ENCODE measurements at places on chromosomes 7 and 10.
A peak's percentile ranks its signal among the peaks of the same experiment; 100 is the strongest.

DNA sequence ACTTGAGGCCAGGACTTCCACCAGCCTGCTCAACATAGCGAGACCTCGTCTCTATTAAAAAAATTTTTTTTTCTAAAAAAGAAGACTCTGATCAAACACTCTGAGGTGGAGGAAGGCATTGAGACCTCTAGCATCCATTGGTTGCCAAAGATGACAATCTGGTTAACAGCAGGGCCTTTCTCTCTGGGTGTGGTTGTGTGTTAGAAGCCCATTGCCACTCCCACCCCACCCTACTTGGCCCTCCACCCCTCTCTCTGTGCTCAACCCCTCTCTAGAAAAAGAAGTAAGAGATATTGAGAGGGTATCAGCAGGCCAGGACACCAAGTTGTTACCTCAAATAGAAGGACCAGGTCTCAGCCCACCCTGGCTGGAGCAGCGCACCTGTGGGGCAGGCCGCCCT is 57.4 kb upstream of the MXI1 start:
- no peak for DNase-seq

GRCh38 chr10:21048068-21048467 is 151.0 kb upstream of the NEBL start:
- no peak for DNase-seq

DNA sequence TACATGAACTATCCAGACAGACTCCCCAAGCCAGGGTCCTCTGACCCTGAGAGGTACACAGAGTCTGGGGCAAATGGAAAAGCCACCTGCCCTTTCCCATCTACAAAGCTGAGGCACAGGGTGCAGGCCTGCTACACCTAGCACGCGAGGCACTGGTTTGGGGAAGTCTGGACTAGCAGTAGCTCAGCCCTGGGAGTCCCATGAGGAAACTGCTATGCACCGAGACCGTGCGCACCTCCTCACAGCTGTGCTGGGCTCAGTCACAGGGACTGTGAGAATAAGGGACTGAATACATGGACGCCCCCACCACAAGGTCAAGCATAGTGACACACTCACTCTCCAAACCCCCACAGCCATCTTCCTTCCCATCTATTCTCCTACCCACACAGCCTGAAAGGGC is 8.2 kb downstream of the MAT1A start:
- no peak for DNase-seq

DNA sequence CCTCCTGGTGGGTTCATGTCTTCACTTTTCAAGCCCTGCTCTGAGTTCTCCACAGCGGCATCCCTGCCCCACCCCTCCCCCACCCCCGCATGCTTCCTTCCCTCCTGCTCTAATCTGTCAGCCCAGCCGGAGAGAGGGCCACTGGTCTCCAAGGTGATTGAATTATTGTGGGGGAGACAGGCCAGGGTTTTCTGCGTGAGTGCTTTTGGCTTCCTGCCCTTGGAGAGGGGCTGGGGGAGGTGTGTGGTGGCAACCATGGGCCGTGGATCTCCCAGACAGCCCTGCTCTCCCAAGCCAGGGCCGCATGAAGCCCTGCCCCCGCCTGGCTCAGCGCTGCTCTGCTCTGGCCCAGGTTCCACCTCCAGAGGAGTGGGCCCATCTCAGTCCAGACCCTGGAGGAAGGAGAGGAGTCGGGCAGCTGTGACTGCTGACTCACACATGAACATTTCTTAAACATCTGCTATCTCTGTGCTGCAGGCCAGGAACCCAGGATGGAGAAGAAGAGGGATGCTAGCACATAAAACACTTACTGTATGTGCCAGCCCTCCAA is 109.9 kb downstream of the ZMIZ1 start:
- DNase-seq: no peak

DNA sequence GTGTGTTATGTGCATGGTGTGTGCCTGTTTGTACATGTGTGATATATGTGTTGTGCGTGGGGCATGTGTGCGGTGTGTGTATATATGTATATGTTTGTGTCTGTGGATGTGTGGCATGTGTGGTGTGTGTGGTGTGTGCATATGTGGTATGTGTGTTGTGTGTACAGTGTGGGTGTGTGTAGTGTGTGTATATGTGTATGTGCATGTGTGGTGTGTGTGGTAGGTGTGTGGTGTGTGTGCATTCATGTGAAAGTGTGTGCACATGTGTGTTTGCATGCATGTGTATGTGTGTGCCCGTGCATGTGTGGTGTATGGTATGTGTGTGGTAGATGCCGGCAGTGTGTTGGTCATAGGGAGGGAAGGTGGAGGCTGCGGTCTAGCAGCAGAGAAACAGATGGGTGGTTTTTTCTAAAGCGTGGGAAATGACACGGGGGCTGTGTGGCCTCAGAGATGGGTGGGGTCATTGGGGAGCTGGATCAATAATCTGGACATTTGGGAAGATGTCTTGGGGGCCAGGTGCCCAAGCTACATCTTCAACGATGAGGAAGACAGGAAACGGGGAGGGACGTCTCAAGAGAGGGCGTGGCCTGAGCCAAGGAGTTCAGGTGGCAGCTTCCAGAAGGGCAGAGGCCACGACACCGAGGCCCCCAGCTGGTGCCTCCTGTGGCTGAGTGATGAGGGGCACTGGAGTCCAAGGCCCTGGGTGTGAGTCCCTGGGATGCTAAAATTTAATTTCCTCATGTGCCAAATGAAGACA is 481.3 kb downstream of the DNAJB6 start:
- DNase-seq: no peak

DNA sequence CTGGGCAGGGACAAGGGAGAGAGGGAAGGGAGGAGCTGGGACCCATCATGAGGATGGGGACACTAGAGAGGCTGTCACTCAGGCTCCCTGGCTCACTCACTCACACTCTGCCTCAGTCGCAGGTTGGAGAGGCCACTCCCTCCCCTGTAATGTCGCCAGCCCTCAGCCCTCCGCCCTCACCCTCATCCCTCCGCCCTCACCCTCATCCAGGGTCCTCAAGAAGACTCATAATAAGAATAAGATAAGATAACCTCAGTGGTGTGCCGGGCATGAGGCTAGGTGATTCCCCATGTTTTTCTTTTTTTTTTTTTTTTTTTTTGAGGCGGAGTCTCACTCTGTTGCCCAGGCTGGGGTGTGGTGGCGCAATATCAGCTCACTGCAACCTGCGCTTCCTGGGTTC is 92.2 kb downstream of the GTF2IRD1 start:
- no peak for DNase-seq

DNA sequence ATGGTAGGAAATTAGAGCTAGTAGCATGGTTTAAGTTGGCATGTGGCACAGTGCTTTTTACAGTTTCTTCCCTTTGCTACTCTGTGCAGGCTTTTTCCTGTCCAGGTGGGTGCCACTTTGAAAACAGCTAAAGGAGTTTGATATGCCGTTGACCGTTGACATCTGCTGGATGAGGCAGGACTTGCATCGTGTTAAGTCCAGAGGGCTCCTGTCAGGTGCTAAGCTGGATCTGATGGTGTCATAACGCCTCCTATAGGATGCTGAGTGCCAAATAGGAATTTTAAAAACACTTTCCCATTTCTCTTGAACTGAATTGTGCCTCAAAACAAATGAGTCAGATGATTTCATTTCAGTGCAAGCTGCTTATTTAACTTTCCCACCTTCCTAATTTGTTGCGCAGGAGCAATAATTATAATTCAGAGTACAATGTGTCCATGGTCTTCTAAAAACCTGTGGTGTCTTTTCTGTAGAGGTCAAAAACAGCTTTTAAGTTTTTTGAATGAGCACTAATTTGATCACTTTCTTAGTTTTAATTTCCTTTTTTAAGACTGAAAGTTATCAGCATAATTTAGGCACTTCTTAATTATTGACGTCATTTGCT is 178.3 kb downstream of the CDCA7L start:
- DNase-seq: peak; percentile 93

GRCh38 chr10:15163253-15163828 is 5.2 kb downstream of the NMT2 start:
- DNase-seq: no peak

- no peak for DNase-seq
These were observed 40.5 kb downstream of the NRBF2 start for GRCh38 chr10:63173468-63174232.

DNA sequence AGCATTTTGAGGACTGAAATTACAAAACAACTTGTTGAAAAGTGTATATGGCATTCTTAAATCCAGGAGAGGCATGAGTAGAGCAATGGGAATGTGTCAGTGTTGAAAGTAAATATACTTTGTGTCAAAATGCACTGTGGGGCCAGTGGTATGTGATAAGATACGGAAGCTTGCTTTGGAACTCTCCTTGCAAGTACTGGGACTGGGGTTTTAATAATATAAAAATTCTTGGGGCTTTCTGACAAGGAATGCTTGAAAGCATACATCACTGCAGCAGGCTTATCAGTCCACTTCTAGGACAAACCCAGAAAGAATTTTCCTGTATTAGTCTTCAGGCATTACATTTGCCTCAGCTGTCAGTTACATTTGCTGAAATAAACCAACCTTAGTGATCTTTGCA is 472.8 kb upstream of the FZD8 start:
- no peak for DNase-seq

DNA sequence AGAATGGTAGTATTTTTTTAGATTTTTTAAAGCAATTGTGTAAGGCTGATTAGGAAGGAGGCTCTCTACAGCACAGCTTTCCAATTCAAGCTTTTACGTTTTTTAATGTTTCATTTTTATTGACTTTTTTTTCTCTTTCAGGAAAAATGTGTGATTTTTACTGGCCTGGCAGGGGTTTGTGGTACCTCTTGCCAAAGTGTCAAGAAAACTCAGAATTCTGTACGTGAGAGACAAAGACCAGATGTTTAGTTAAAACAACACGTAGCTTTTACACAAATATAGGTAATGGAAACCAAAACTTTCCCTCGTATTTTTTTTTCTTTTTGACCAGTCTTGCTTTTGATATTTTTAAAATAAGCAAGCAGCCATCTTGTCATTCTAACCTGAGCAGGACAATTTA is 6.0 kb upstream of the NPVF start:
- DNase-seq: no peak

- no peak for DNase-seq
These were observed 228.7 kb upstream of the CCDC6 start for GRCh38 chr10:60135020-60135419.

DNA sequence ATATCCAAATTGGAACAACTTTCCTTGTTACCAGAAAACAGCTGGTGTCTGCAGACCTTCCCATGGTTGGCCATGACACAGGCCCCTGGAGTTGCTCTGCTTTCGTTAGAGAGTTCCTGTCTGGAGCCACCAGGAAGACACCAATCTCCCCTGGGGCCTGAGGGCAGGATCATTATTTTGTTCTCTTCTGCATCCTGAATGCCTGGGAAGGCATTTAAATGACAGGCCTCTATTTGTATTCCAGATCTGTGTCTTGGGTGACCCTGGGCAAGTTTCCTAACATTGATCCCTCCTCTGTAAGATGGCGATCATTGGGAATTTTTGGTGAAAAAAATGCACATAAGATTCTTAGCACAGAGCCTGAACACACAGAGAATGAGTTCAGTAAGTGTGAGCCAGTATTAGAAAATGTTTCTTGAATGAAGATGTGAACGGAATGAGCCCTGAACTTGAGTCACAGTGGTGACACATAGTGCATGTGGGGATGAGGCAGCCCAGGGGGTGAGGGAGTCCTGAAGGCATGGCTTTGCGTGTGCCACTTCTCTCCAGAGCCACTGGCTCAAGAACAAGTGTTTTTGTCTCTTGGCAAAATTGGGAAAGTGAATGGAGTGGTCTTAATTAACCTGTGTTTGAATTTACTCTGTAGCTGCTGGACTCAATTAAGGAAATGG is 28.4 kb downstream of the BMPER start:
- no peak for DNase-seq

DNA sequence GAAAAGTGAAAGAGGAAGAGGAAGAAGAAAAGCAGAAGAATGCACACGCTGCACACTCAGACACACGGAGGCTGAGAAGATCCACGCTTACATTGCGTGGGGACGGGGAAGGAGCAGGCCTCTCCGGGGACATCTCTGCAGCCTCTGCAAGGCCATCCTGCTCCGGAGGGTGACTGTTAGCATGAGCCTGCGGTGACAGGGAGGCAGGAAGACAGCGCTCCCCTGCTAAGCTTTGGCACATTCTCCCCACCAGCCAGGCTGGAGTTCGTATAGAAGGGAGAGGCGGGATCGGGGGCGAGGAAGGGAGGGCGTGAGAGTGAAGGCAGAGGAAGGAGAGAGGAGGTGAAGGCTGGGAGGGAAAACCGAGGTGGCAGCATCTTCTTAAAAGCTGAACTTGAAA is 366.0 kb upstream of the SHH start:
- DNase-seq: no peak

DNA sequence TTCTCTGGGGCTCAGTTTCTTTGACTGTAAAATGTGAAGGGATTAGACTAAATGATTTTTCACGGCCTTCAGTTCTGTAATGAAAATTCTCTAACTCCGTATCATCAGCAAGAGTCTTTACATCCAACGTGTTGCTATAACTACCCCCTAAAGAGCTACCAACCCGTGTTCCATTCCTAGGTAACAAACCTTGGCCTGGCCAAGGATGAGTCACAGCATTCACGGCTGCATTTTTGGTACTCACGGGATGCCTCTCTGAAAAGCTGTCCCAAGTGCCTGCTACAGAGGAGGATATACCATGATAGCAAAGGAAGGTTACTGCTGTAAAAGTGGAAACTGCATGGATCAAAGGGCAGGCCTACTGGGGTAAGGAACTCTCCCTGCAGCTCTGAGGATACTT is 5.9 kb downstream of the LRRC4 start:
- peak; percentile 13 for DNase-seq

DNA sequence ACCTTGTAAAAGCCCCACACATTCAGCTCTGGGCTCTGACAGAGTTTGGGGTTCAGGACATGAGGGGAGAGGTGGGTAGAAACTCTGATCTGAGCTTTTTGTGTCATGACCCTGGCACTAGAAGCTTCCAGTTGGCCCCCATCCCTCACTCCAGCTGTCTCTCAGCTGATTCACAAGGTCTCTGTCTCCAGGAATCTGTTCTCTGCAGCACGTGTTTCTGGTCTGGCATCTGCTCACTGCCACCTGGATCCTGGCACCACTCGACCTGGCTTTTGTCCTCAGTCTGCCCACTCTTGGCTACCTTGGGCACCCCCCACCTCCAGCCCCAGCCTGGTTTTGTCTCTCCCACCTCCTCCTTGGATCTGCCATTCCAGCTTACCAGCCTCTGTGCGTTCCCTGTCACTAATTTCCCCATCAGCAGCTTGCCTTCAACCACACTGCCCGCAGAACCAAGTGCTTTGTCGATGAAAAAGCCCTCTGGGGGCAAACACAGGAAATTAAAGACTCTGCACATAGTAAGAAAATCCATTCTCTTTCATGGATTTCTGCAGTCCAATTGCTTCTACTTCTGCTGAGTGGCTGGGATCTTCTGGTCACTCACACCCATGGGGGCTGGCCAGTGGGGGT is 18.3 kb upstream of the ADCYAP1R1 start:
- no peak for DNase-seq

DNA sequence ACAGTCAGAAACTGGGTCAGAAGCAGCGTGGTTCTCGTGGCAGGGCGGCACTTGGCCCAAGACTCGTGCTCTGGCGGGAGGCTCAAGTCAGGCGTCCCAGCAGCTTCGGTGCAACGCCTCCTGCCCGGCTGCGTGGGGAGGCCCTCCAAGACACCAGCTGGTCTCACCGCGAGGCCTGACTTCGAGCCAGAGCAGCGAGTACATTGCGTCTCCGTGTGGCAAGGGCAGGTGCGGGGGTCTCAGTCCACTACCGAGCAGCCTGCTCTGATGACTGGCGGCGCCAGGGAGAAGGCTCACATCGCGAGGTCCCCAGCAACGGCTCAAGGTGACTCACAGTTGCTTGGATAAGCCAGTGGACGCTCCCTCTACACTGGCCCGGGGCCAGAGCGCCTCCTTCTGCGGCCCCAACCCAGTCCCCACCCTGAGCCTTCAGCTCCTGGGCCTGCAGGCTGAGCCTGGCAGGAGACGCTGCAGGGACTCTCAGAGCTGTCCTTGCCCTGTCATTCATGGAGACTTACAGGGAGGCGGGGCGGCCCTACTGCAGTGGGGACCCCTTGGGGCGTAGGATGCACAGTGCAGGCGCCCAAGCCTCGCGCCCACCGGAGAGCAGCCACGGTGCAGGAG is 41.9 kb upstream of the PRKAR1B start:
- no peak for DNase-seq

All from SW480 (cell line).